SJCRH30 (cell line): ENCODE measurements at places on chromosomes 2 and 18.

DNA sequence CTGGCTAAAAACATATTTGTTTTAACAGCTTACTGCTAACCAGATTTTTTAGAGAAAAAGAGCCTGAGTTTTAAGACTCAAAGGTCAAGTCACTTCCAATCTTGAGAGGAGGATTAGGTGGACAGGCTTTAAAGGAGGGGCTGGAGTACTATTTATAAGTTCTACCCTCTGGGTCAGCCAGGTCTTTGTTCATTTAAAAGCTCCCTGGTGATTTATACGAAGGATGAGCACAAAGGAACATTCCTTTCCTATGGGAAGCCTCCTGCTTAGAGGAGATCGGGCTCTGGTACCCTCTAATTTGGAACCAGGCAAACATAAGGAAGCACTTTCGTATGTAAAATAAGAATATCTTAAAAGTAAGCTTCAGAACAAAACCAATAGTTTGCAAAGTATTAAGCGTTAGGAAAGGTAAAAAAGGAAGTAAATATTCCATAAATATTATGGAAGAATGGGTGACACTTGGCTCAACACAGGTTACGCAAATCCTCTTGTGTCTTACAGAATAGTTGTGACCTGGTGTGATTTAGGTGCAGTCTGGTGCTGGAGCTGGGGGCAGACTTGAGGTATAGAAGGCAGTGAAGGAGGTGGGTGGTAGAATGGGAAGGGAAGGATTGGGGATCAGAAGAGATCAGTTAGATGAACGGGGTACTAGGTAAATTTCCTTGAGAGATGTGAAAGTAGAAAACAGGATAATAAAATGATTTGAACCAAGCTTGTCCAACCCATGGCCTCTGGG lies 35.6 kb downstream of the PDE6D start:
- DNase-seq: no peak

- no peak for DNase-seq
These were observed 172.2 kb upstream of the MYCN start for GRCh38 chr2:15768142-15768541.

GRCh38 chr18:76794326-76794725 lies 28.0 kb upstream of the ZNF236 start:
- DNase-seq: no peak

GRCh38 chr2:177582000-177582399 lies 189.4 kb downstream of the AGPS start:
- DNase-seq: no peak

- DNase-seq: no peak
These were observed 28.0 kb upstream of the MARCO start for GRCh38 chr2:118913803-118914645.

DNA sequence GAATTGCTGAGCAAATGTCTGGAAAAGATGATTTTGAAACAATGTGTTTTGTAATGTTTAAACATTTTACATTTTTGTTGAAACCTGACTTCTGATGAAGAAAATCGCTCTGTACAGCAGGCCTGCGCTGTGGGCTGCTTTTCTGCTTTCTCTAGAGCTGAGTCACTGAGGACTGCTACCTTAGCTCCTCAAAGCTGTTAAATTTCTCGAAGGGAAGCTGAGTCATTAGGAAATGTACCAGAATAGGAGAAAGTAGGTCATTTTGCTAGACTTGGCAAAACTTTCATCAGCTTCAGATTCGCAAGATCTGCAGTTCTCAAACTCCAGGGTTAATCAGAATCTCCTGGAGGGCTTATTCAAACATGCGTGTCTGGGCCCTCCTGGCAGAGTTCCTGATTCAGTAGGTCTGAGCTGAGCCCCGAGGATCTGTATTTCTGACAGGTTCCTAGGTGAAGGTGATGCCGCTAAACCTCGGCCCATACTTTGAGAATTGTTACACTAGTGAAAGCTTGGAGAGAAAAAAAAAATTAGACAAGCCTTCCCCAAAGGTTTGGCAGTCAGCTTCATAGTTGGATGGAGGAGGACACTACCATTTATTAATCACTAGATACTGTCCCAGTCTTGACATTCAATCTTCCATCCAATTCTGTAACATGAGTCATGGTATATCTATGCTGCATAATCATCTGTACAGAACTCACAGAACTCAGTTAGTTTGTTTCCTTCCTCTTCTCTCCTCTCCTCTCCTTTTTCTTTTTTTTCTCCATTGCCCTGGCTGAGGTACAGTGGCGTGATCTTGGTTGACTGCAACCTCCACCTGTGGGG lies 297.6 kb downstream of the PARD3B start:
- no peak for DNase-seq

- DNase-seq: no peak
These were observed 4.7 kb downstream of the PAX8 start for GRCh38 chr2:113273981-113274380.

DNA sequence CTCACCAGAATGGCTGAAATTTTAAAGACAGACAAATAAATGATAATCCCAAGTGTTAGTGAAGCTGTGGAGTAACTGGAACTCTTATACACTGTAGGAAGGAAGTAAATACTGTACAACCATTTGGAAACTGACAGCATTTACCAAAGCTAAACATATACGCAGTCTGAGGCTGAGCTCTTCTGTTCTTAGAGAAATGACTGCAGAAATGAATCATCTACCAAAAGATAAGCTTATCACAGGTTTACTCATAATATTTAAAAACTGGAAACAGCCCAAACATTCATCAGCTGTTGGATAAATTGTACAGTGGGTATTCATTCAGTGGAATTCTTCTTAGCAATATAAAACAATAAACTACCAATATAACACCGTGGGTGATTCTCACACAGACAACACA lies 218.2 kb upstream of the RAB12 start:
- no peak for DNase-seq

GRCh38 chr18:59232309-59233016 lies 12.5 kb downstream of the GRP start:
- no peak for DNase-seq

DNA sequence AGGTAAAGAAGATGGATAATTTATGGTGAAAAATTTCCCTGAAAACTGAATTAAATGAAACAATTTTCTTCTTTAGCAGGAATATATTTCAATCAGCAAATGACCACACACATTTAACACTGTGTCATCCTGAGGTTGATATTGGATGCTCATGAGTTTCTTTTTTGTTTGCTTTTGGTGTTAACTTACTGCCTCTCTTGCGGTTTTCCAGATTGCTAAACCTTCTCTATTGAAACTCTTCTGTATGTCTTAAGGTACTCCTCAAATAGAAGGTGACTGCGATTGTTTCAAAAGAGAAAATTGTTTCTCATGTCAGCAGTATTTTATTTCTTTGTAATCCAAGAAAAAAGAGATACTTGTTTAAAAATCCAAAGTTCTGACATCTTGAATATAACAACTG lies 99.1 kb downstream of the LRRTM1 start:
- DNase-seq: no peak

GRCh38 chr2:218043100-218043499 lies 26.0 kb upstream of the RUFY4 start:
- no peak for DNase-seq

GRCh38 chr2:171289991-171290390 lies 129.3 kb upstream of the TLK1 start:
- no peak for DNase-seq

DNA sequence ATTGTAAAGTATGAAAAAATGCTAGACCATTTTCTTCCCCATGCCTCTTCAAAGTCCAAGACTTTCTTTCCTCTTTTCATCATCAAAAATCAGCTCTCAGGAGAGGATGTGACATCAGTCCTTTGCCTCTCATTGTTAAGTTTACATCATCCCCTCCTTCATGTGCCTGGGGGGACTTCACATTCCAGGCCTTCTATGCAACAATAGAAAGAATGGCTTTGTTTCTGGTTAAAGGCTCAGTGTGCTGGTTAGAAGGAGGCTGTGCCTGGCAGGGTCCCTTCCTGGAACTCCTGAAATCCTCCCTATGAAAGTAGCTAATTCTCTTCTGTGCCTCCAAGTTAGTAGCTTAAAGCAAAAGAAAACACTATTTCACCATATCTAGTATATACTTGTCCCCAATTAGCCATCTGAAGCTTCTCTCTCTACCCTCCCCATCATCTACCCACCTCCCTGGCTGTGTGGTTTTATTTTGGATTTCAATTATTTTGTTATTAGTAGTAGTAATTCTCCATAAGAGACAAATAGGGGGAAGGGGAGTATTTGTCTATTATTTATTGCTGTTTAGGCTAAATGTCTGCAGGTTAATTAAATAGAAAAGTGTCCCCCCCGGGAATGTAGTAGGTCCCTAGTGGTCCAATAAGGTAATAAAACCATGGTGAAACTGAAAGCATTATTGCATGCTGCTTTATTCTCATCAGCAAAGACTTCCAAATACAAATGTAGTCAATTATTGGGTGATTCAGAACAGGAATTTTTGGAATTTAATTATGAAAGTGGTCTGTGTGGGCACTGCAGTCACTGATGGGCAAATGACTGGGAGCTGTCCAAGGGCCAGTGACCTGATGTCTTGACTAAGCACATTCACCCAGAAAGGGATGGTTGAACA lies 69.0 kb downstream of the CPO start:
- no peak for DNase-seq

GRCh38 chr2:217366966-217367365 lies 507.1 kb upstream of the TNP1 start:
- no peak for DNase-seq

DNA sequence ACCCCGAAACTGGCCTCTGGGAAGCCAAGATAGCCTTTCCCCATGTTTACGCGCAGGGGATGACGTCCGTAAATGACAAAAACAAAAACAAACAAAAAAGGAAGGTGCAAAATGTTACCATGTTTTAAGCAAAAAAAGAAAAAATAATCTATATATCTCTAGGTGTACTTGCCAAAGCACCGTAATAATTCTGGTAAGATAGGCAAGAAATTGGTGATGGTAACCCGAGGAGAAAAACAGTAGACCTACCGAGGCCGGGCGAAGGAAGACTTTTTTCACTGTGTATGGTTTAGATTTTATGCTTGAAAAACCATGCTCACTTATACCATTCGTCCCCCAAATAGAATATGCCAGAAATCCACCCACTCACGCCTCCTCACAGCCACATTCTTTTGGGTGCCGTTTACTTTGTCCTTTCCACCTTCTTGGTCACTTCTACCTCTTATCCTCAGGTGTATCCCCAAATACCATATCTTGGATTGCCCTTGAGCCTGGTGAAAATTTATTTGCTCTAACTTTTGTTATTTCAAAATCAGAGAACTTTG lies 8.0 kb downstream of the GATA6 start:
- DNase-seq: no peak

DNA sequence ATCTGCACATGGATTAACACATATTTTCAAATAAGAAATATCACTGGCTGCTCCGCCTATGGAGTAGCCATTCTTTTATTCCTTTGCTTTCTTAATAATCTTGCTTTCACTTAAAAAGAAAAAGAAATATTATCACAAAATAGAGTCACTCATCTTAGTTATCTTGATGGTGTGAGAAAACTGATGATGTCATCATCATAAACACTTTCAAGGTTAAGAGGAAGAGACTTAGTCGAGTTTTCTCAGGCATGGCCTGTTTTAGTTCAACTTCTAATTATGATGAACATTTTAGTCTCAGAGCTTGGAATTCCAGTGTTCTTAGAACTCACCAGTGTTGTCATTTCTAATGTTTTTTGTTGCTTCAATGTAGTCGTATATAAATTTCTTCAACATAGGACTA lies 506.1 kb downstream of the PTPRM start:
- no peak for DNase-seq

DNA sequence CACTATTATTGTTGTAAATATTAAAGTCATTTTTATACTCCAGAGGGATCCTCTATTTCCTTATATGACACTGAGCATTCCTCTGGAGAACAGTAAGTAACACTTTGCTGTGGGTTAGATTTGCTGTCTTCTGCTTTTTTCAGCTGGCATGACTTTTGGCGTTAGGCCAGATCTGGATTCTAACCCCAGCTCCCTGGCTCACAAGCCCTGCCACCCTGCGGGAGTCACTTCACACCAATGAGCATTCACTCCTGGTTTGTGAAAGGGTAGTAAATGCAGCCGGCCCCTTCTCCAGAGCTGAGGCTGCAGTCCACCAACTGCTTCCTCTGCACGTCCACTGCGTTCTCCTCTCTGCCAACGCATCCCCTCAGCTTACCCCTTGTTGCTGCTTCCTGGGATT lies 373.8 kb upstream of the RAB6C start:
- no peak for DNase-seq

- DNase-seq: peak; percentile 94
These were observed 30.4 kb downstream of the TMEM178A start for GRCh38 chr2:39696101-39696553.

GRCh38 chr2:208415897-208416296 lies 9.3 kb downstream of the PTH2R start:
- DNase-seq: no peak
